ENCODE measurements at places on chromosomes 13 and 19.

DNA sequence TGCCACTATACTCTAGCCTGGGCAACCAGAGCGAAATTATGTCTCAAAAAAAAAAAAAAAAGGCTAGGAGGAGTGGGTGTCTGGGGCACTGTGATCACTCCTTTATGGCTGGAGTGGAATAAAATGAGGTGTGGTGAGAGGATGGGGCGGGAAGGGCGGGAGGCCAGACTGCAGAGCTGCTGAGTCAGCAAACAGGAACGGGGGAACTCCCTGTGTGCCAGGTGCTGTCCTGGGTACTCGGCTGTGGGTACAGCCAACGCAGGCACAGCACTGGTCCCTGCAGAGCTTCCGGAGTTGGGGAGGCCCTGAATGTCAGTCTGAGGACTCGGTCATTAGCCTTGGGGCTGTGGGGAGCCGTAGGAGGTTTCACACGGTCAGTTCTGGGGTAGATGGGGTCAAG, 5.7 kb downstream of the PRPF31 start:
- DNase-seq, result no peak

- DNase-seq, result no peak
Observed at GRCh38 chr13:40878321-40878720, 88.9 kb downstream of the SLC25A15 start.

- DNase-seq, result no peak
Observed at GRCh38 chr19:46985542-46986415, 33.9 kb upstream of the NPAS1 start.

DNA sequence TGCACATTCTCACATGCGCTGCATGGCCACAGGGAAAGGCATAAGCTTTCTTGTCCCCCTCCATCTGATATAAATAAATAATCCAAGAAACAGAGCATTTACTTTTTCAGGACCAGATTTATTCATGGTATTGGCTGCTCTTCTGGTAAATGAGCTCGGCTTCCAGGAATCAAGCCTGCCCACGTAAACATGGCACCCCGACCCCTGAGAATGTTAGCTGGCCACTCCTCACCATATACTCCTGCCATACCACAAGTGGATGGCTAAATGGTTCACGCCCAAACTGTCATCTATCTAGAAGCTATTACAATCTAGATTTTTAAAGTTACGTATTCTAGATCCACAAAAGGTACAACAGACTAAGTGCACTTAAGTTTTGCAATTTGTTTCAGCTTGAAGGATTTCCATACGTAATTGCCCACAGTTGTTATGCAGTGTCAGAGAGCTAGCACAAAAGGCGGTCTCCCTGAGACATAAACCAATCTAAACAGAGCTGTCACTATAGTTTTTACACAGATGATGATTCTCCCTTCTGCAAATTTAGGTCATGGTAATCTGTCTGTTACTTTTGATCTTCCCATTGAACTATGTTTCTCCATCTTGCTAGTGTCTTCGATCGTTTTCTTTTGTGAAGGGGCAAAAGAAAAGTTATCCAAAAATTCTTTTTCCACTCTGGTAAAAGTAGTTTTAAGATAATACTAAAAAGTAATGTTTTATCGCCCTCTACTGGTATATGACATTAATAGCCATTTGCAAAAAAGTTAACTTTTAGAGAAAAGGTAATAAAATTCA, 16.2 kb upstream of the FOXO1 start:
- no peak for DNase-seq

DNA sequence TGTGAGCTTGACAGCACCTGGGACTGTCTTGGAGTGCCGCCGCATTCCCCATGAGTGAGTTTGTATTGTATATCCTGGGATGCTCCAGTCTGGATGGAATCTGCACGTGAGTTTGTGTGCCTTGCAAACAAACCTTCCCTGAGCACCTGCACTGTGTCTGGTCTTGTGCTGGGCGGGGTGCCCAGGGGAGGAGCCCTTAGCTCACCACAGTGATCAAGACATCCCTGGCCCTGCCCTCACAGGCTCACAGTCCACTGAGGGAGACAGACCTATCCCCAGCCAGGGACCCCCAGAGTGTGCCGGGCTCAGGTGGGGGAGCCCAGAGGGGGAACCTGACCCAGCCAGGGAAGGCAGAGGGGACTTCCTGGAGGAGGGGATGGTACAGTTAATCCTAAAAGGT, 1.7 kb upstream of the BCAM start:
- DNase-seq, result no peak

Measured in activated naive CD4-positive, alpha-beta T cell treated with anti-CD3 and anti-CD28 coated beads, Interleukin-2, amount 50 U/mL, for 72 hours (primary cell).